Hypothalamus (tissue), 51 donors: ENCODE measurements at places on chromosomes 12 and 14.

DNA sequence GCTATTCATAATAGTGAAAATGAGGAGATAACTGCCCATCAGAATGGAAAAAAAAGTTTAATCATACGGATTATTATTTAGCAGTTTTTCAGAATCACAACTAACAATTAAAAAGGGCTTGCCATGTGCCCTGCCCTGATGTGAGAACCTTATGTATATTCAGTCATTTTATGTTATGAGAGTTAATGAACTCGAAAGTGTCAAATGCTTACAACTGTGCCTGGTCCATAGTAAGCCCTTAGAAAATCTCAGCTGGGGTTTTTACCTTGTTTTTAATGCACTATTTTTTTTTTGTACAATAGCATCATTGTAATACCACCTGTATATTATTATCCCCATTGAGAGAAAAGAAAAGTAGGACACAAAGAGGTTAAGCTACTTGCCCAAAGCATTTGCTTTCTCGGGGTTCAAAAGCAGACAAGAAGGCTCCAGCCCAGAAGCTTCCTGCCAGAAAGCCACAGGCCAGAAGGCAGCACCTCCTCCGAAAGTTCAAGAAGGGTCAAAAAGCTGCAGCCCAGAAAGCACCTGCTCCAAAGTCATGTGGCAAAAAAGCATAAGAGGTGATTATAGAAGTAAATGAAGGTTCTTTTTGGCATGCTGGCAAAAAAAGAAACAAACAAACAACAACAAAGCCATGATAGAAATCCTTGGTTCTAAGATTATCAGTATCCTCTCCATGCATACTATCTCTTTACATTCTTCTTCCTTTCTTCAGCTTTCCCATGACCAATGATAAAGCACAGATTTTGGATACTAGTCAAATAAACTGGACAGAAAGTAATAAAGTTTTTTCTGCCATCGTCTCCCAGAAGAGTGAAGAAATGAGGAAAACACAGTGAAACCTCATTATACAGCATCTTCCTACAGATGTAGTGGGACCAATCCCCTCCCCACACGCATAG lies 59.1 kb upstream of the NAP1L1 start:
- no peak for DNase-seq

DNA sequence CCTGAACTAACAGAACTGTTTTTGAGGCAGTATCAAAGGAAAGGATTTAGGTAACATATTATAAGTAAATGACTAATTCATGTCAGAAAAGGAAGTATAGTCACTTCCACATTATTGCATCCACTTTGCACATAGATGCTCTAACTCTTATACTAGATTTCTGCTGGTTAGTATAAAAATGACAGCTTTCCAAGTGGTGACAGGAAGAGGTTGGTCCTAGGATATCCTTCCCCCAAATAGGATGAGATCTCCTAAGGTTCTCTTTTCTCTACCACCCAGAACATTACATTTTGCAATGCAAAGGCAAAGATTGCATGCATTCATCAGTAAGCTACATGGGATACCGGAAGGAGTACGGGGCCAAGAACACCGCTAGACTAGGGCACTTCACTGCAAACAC lies 15.2 kb downstream of the DAD1 start:
- DNase-seq: no peak

- no peak for DNase-seq
Observed at GRCh38 chr12:92359581-92360209, 214.0 kb upstream of the BTG1 start.

- no peak for DNase-seq
Observed at GRCh38 chr14:63164108-63164683, 40.0 kb upstream of the RHOJ start.

DNA sequence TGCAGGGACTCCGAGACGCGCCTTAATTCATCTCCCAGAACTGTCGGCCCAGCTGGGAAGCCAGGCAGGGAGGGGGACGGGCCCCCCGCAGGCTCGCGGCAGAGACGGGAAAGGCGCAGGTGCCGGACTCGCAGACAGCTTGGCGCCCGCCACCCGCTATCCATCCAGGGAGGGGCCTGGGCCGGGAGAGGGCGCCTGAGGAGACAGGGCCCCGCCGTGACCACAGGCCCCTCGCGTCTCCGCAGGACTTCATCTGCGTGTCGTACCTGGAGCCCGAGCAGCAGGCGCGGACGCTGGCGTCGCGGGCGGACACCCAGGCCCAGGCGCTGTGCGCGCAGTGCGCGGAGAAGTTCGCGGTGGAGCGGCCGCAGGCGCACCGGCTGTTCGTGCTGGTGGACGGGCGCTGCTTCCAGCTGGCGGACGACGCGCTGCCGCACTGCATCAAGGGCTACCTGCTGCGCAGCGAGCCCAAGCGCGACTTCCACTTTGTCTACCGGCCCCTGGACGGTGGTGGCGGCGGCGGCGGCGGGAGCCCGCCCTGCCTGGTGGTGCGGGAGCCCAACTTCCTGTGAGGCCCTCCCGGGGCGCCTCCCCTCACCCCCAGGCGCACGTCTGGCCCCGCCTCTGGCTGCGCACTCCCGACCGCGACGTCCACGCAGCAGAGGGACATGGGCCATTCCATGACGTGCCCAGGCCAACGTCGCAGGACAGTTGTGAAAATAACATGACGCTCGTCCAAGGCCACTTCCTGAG lies 60.6 kb downstream of the LGMN start:
- no peak for DNase-seq
